ENCODE measurements at places on chromosomes 12 and 14. TPM values are rescaled to one million over a fixed set of nuclear protein-coding genes. Genes with fewer than 3 reads are reported as not detected.

Gene PPM1H
- 10.3 TPM for total RNA-seq

Gene CLEC1A
- total RNA-seq = 0.32 TPM

Gene RNASE1
- total RNA-seq = 13.3 TPM

Gene MYF5
- not detected for total RNA-seq

Gene OR5AU1
- total RNA-seq = not detected

Gene NEUROD4
- not detected for total RNA-seq

Gene GALNT9
- 4.8 TPM for total RNA-seq

Gene BICDL1
- total RNA-seq = 41.5 TPM

Data from mesothelial cell of epicardium (in vitro differentiated cells).